Neuronal stem cell (in vitro differentiated cells): ENCODE measurements at places on chromosomes 2 and 18.
A peak's percentile ranks its signal among the peaks of the same experiment; 100 is the strongest.

DNA sequence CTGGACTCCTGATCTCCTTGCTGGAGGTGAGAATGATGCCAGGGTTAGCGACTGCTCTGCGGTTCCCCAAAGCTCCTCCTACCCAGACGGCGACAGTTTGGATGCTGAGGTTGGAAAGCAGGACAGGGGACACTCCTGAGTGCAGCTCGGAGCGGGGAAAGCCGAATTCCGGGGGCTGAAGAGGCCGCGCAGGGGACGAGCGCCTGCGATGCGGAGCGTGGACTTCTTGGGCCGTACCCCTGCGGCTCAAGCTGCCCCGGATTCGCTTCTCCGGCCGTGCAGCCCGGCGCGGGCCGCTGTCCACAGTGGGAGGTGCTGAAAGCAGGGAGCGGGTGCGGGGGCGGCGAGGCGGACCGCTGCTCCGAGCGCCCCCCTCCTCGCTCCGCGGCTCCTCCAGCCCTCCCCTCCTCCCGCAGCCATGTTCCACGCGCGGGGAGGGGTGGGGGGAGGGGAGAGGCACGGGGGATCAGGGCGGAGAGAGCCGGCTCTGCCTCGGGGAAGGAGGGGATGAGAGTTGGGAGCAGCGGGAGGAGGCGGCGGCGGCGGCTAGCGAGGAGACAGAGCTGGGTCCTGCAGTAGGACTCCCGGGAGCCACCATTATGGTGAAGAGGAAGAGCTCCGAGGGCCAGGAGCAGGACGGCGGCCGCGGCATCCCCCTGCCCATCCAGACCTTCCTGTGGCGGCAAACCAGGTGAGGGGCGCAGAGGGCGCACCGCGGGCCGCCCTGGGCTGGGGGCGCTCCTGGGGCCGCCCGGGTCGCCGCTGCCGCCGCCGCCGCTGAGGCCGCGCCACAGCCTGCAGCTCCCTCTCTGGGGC lies at the start of gene UNC80:
Gene UNC80, plus strand, starts transcription at position 359 of the 816 bp plus-strand sequence. Its CDS starts 241 bp downstream, at position 600.
- DNase-seq, result peak; percentile 89

DNA sequence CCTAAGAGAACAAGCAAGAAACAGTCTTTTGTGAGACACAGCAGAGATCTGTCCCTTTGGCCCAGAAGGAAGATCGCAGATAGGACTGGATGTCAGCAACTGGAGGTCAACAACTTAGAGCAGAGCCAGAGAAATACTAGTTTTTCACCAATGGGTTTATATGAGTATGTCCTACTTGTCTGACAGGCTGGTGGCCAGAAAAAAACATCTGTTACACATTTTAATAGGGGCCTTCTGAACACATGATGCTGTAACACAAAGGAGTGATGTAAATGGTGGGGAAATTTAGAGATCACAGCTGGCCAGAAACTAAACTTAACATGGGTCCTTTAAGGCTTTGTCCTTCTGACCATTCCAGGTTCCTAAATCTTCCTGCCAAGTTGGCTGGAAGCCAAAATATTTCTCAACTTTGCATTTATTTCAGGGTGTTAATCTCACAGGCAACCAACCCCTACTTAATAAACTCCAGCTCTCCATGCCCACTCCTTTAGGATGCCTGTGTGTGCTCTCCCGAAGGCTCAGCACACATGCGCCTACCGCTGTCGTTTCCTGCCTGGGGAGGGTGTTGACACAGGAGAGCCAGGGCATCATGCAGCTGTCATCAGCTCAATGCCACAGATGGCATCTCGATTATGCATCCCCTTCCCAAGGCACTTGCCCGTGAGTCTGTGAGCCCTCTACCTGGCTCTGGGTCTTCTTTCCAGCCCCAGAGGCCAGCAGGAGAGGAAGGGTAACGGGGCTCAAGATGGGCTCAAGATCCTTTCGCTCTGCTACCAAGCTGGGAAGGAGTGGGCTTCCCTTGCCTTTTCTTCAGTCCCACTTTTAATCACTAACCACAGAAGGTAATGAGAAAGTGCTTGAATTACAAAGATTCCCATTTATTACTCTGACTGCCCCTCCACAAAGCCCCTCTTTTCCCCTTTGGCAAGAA lies 252.5 kb downstream of the ETAA1 start:
- DNase-seq, result no peak

DNA sequence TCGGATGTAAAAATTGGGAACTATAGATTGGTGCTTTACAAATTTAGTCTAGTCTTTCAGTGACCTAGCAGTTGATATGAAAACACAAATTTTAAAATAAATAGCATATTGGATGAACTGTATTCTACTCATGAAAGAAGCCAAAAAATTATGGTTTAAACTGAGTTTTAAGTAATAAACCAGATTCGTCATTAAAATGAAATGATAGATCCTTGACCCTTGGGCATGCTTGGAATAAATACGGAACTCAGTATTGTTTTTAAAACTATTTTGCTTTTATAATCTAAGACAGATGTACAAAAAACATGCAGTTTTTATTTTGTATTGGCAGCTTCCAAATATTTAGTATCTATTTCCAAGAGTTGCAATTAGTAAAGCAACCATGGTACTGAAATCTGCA lies 34.6 kb upstream of the TBR1 start:
- no peak for DNase-seq

GRCh38 chr2:47561906-47562305 lies 158.9 kb downstream of the MSH2 start:
- DNase-seq, result no peak

DNA sequence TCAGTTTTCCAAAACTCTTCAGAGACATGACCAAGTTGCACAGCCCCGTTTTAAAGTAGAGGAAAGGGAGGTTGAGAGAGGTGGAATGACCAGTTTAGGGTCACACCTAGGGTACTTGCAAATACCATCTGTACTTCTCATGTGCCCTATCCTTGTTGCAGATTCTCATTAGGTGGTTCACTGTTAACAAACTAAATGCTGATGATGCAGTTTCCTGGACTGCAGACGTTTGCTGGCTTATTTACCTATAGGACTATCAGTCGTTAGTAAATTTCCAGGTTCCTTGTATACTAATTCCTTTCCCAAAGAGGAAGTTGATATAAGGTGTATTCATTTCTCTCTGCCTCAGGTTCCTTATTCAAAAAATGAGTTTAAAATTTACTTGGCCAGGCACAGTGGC lies 1.4 kb downstream of the FARP2 start:
- DNase-seq, result no peak

DNA sequence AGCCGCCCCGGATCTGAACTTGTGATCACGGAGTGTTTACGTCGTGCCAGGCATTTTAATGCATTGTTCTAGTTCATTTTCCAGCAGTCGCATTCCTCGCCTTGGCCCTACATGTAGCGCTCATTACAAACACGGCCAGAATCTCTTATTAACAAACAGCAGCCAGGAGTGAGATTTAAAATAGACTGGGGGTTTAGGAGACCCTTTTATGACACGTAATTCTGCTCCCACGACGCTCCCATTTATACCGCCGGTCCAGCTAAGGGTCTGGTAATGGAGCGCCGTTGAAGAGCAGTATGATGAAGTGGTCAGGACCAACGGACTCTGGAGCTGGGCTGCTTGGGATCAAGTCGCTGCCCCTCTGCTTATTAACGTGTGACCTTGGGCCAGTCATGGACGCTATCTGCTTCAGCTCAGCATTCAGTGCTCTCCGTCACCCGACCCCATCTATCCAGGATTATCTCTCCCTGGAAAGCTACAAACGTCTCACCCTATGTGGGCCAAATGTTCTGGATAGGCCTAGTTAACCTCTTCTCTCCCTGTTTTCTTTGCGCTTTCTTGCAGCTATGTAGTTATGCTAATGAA lies 745 bp downstream of the MSH2 start:
- DNase-seq, result no peak

- no peak for DNase-seq
These were observed 23.2 kb upstream of the ZNF516 start for GRCh38 chr18:76518123-76518859.

DNA sequence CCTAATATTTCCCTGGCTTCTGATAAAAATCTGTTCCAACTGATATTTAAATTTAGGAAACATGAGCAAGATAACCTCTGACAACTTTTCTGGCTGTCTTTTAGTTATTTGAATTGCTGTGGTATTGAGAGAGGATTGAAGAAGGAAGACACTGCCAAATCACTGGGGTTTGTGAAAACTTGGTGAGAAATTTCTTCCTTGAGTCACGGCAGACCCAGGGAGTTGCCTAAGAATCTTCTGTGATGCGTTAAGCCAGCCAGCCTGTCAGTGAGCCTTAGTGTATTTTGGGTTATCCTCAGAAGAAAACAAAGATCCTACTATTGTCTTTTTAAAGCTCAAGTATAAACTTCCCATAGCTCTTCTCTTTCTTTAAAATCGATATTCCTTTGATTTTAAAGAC lies 17.5 kb upstream of the DOK6 start:
- DNase-seq, result no peak

GRCh38 chr2:10341193-10341592 lies 38.5 kb downstream of the HPCAL1 start:
- DNase-seq, result no peak

DNA sequence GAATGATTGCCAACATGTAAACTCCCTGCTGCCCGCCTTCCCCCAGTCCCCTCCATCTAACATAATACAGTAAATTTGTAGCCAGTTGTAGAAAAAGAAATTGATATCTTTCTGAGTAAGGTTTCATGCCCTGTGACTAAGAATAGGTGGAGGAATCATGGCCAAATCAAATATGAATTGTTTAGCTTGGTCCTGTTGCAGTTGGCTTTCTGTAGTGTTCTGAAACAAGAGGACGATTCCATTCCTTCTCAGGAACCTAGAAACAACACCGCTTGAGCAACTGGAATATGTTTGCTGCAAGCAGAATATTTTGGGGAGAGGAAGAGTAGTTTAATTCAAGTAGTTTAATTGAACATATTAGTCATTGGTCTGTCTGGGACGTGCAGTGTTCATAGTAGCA lies 7.0 kb upstream of the DRC1 start:
- no peak for DNase-seq

DNA sequence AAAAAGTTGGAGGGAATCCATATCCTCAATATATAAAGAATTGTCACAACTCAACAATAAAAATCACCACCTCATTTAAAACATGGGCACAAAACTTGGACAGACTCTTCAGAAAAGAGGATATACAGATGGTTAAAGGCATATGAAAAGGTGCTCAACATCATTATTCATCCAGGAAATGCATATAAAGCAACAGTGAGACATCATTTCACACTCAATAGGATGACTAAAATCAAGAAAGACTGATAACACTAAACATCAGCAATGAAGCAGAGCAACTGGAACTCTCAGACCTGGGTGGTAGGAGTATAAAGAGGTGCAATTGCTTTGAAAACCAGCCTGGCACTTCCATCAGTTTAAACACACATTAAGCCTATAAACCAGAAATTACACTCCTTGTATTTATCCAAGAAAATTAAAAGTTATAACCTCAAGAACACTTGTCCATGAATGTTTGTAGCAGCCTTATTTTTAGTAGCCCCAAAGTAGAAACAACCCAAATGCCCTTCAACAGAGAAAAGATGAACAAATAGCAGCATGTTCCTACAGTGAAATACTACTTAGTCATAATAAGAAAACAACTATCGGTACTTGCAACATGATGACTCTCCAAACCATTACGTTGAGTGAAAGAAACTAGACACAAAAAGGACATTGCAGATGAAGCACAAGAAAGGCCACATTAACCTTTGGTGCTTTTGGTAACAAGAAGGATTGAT lies 79.1 kb upstream of the TANC1 start:
- no peak for DNase-seq

DNA sequence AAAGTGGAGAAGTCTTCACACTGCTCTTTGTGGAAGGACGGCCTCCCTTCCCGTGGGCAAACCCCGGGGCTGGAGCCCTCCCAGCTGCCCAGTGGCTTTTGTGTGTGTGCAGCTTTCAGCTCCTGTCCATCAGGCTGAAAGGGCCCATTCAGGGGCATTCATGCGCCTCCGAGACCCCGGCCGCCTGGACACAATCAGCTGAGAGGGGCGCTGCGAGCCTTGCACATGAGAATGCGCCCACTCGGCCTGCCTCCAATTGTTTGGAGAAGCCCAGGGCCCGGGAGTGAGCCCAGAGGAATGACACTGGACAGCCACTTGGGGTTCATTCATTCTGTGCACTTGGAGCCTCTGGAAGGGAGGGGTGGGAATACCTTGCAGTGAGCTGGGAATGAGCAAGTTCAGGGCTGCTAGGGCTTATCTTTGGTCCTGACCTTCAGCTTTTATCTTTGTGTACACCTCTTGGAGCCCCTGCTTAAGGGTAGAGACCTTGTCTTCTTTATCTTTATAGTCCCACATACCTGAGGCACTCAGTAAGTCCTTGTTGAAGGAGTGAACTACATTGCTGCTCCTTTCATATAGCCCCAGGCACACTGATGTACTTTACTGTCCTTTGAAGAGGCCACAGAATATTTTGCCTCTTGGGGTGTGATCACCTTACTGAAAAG lies 56.5 kb downstream of the TCF7L1 start:
- DNase-seq, result peak; percentile 92

DNA sequence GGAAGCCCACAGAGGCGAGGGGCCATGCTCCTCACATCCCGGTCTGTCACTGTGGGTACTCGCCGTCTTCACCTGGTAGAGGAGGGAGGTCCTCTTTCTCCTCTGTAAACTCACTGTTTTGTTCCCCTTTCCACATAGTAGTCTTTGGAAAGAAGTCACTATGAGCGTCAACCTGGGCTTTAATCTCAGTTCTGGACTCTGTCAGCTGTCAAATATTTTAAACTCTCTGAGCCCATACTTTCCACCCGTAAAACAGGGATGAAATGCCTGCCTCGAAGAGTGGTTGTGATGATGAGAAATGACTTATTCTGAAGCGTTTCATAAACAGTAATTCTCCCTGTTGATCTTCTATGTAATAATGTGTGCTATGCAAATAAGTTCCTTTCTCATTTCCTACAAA lies 547.1 kb upstream of the SOX11 start:
- DNase-seq, result no peak

DNA sequence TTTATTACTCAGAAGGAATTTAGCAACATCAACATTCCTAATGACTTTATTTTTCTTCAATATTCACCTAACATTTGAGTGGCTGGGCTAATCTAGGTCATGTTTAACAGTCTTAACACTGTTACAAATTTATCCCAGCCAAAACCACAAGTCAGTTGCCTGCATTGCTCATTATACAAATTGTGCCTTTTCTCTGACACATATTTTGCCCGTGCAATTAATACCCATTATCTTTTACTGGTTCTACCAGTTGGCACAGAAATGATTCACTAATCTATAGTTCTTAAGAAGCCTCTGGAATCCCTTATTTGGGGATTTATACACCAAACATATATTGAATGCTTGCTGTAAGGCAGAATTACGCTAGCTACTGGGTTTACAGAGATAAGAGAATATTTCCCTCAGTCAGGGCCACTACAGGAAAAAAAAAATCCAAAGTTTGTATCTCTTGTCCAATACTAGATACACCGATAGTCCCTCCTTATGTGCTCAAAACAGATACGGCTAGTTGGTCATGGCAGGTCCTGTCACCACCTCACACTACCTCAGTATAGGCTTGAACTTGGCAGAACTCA lies 46.3 kb downstream of the ZCCHC2 start:
- no peak for DNase-seq
